ENCODE measurements at places on chromosomes 7 and 10. TPM values are rescaled to one million over a fixed set of nuclear protein-coding genes. Genes with fewer than 3 reads are reported as not detected.

Gene AGBL3
- 2.0 TPM for total RNA-seq

Gene PDE6C
- not detected for total RNA-seq

Gene ZNF438
- total RNA-seq: 6.6 TPM

Gene SPDYE11
- 0.10 TPM for total RNA-seq

Gene UPK3BL1
- 37.9 TPM for total RNA-seq

Gene CCNY
- 29.4 TPM for total RNA-seq

Gene GRID2IP
- 0.30 TPM for total RNA-seq

Gene AMPH
- 3.5 TPM for total RNA-seq

Gene SLC26A4
- 1.1 TPM for total RNA-seq

Gene CYP2C8
- 0.30 TPM for total RNA-seq

Gene PRLHR
- under 0.01 TPM for total RNA-seq

Gene CDCA7L
- total RNA-seq: 41.1 TPM

Gene FUOM
- 11.2 TPM for total RNA-seq

Gene STEAP1B
- total RNA-seq: 2.0 TPM

Gene LRRC61
- total RNA-seq: 3.0 TPM
